Adipocyte (in vitro differentiated cells): ENCODE measurements at places on chromosomes 6 and 20.

GRCh38 chr6:159012201-159012600, 12.2 kb upstream of the RSPH3 start:
- no peak for DNase-seq

DNA sequence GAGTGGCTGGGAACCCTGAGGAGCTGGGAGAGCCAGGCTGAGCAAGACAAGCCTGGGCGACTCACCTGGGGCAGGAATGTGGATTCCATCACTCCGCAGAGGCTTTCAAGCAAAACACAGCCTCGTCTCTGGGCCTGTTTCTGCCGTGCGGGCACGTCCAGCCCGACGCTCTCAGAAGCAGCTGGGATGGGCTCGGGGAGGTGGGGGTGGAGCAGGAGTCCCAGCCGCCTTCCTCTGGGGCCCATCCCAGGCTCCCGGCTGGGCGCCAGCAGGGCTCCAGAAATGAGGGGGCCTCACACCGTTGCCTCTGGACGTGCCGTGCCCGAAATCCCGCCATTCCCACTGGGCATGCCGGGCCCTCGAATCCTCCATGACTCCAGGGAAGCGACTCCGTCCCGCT, 8.7 kb upstream of the RPS21 start:
- DNase-seq: no peak

- peak; percentile 83 for DNase-seq
Measured at GRCh38 chr20:33733654-33734576, 2.1 kb downstream of the ZNF341 start.

GRCh38 chr6:154951345-154952200, 43.5 kb upstream of the TIAM2 start:
- no peak for DNase-seq

DNA sequence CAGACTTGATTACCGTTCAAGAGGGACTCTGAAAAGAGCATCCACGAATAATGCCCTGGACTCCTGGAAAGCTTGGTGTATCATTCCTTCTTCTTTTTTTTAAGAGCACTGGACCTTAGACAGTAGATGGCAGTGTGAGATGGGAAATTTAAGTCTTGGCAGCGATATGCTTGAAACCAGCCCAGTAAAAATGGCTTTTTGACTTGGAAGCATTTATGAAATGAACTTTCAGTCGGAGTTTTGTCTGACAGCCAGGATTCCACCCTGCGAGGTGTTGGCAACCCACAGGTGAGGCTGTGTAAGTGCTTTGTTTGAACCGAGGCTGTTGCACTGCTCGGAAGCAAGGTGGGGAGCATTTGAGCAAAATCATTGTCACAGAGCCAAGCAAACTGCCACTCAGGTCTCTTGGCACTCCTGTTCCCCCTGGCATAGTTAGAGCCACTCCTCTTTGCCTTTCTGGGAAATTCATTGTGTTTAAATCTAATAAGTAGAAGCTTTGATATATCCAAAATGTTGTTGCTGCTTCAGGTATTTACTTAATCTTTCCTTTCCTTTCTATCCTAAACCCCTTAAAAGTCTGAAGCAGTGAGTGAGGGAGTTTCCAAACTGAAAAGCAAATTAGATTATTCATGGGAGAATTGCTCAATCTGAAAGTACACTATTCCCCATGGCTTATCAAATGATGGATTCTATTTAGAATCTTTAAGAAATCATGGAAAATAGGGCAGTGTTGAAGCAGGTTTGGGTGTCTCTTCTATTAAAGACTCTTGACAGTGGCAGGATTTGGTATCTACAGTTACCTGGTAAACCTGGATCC, 272.8 kb upstream of the SLC35B3 start:
- peak; percentile 73 for DNase-seq

- peak; percentile 43 for DNase-seq
Measured at GRCh38 chr6:138973466-138974153, 14.4 kb downstream of the REPS1 start.

DNA sequence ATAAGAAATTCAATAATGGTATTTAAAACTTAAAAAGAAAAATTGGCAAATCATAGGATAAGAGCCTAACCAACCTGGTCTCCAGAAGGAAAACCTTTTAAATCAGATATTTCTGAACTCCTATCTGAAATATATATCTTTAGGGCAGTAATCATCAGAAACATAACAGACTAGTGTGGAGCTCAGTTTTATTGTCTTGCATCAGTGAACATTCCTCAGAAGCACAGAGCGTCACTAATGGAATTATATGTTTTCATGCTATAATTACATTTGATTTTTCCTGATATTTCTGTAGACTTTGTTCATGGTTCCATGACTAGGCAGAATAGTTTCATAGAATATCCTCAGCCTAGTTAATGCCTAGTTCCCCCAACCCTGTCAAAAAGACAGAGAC, 262.2 kb downstream of the EYA4 start:
- DNase-seq: peak; percentile 88

- no peak for DNase-seq
Measured at GRCh38 chr20:45342855-45343531, 5.2 kb downstream of the SDC4 start.

GRCh38 chr20:59258221-59258621, 42.2 kb upstream of the EDN3 start:
- no peak for DNase-seq

DNA sequence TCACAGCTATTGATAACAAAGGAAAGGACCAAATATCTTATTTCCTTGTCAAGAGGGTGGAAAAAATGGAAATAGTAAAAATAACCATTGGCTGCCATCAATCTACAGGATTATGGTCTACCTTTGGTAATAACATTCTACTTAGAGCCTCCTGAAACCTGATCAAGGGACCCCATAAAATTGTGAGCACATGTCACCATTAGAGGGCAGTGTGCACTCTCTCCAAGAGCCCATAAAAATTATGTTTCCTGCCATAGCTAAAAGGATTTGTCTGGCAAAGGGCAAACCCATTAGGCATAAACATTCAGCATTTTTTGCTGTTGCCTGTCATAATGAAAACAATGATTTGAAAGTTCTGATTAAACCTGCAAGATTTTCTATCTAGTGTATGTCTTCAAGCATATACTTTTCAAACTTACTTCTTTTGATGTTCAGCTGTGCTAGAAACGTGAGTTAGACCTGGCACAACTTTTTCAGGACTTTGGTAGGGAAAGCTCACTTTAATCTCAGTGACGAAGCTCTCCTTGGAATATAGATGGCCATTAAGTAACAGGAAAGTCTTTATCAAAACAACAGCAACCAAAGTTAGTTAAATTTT, 120.7 kb upstream of the ZFP64 start:
- DNase-seq: peak; percentile 77

- DNase-seq: peak; percentile 92
Measured at GRCh38 chr6:31068669-31069340, 43.6 kb downstream of the C6orf15 start.

GRCh38 chr20:42435230-42435629, 754.5 kb downstream of the PTPRT start:
- no peak for DNase-seq

- no peak for DNase-seq
Measured at GRCh38 chr6:145555084-145555483, 180.2 kb downstream of the EPM2A start.

- DNase-seq: no peak
Measured at GRCh38 chr20:33459599-33459998, 16.0 kb upstream of the SNTA1 start.

DNA sequence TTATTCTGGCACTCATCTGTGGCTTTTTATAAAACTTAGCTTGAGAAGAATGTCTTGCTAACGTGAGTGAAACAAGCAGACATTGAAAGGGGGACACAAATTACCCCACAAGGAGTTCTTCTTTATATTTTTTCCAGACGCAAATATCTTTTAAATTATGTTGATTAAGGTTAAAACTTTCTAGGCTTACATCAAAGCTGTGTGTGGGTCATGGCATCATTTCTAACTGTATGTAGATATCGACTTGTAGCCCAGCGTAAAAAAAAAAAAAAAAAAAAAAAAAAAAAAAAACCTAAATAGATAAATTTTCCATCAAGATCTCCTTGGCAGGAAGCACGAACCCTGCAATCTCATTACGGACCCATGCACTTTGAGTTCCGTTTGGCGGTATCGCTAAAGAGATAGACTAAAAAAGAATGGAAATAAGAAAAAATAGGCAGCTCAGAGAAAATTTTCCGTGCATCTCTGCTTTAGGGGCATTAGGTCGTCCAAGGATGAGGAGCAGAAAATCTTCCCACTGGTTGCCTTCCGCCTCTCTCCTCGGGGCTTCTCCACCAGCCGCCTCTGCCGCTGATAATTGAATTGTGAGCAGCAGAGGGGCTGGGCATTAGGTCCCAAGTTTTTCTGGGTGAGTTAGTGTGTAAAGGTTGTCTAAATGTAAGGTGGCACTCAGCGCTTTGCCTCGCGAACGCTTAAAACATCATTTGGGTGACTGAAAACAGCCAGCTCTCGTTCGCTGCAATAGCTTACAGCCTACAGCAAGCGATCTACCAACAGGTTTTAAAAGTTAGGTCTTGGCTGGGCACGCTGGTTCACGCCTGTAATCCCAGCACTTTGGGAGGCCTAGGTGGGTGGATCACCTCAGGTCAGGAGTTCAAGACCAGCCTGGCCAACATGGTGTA, 194.0 kb downstream of the TRIM27 start:
- peak; percentile 1 for DNase-seq

DNA sequence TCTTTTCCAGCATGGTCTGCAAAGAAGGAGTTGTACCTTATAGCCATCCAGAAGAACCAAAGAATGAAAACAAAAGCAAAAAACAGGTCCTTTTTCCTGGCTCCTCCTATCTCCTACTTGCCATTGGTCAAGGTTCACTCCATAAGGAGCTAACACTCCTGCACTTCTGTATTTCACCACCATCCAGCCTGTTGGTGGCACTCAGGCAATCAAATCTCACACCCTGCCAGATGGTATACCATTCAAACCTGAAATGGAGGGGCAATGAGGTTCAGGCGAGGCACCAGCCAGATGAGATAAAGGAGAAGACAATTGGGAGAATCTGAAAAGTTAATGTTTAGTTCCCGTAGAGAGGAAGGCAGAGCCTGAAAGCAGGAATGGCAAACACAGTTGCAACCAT, 203.8 kb downstream of the ALDH8A1 start:
- DNase-seq: no peak

DNA sequence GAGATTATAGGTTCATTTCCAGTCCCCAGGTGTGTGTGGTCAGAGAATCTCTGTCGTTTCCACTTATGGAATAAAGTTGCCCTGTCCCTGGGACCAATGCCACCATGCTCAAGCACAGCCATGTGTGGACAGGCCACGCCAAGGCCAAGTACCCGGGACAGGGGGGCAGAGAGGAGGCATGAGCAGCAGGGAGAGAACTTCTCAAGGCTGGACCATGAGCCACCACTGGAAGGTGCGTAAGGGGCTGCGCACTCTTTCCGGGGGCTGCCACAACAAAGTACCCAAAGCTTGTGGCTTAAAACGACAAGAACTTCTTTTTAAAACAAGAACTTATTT, 209.2 kb upstream of the KCNQ5 start:
- no peak for DNase-seq

DNA sequence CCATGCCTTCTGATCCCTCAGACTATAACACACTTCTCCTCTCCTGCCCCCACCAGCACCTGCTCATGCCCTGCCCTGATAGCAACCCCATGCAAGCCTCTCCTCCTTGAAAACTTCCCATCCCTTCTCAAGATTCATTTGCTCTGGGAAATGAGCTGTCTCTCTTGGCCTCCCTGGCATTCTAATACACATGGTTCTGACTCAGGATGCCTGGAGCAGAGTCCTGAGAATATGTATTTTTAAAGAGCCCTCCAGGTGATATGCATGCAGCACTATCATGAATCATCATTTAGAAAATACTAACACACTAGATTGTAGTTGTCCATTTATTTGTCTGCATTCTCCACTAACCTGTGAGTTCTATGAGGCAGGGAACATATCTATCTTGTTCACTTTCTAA, 26.6 kb downstream of the HDGFL1 start:
- DNase-seq: no peak

DNA sequence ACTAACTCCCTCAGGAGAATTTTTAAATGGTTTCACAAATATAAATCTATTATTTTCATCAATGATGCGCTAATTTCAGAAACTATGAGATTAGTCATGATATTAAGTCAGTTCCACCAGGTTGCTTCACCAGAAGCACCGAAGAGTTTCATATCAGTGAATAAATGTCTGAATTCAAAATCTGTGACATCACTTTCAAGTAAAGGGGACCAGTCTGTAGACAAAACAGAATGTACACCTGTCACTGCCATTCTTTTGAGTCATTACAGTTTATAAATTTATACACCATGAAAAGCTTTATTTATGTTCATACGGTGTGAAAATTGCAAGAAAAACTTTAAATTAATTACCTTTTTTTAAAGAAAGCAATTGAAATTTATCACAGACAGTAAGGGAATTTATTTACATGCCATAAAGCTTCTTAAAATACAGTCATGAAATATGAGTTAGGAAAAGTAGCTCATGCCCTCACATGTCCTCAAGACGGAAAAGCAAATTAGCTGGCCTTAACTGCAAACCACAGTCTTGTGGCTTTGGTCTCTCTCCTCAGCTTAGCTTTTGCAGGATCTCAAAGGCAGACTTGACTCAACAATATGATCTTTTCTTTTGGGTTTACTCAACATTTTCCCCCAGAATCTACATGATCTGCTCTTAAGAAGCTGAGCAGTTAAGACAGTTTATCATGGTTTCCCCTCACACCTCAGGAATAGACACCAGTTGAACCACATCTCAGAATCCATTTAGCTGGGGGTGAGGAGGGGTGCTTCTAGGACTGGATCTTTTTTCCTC, 177.7 kb upstream of the MCHR2 start:
- peak; percentile 56 for DNase-seq

GRCh38 chr6:43714311-43715055, 26.9 kb upstream of the MRPS18A start:
- peak; percentile 65 for DNase-seq

DNA sequence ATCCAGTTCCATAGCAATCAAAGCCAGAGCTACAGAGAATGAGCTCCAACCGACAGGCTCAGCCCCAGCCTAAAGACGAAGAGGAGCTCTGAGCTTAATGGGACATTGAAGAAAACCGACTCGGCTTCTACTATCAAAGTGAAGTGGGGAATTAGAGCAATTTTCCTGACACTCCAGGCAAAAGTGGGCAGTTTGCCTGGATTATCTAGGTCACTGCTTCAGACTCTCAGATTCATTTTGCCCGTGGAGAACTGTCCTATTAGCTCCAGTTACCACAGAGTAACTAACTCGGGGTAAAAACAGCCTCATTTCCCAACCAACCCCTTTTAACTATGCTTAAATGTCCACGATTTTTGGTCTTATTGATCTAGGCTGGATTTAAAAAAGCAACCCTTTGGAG, 592.1 kb upstream of the NRSN1 start:
- DNase-seq: no peak

DNA sequence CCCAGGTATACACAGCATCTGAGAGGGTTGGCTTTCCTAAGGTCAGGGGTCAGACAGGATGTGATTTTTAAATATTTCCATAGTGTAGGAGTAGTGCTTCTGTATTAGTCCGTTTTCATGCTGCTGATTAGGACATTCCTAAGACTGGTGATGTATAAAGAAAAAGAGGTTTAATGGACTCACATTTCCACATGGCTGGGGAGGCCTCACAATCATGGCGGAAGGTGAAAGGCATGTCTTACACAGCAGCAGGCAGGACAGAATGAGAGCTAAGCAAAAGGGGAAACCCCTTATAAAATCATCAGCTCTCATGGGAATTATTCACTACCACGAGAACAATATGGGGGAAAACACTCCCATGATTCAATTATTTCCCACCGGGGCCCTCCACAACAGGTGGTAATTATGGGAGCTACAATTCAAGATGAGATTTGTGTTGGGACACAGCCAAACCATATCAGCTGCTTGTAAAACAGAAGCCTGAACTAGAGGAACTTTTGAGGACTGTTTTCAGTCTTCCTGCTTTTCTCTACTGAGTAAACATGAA, 91.0 kb upstream of the MEI4 start:
- no peak for DNase-seq
